ENCODE measurements at places on chromosomes 4 and X.
A peak's percentile ranks its signal among the peaks of the same experiment; 100 is the strongest.

- DNase-seq, result no peak
Measured at GRCh38 chr4:85963231-85963630, 396.6 kb downstream of the MAPK10 start.

DNA sequence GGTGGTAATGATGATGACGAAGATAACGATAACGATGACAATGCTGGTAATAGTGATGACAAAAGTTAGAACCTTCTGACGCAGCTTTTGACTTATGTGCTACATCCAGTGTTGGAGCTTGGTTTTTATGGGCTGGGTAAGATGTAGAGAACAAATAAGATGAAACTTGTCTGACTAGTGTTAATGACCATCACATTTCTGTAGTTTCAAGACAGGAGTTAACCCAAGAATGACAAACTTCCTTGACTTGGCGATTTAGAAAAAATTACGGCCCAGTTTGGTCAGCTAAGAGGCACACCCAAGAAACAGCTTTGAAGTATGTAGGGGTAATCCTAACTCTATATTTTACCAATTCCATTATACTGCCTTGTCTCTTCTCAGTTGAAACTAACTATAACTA, at the start of gene TMPRSS11B:
Gene TMPRSS11B, minus strand, starts transcription at position 101 of the 400 bp plus-strand sequence. CDS start 136 bp downstream, outside the sequence.
- no peak for DNase-seq

DNA sequence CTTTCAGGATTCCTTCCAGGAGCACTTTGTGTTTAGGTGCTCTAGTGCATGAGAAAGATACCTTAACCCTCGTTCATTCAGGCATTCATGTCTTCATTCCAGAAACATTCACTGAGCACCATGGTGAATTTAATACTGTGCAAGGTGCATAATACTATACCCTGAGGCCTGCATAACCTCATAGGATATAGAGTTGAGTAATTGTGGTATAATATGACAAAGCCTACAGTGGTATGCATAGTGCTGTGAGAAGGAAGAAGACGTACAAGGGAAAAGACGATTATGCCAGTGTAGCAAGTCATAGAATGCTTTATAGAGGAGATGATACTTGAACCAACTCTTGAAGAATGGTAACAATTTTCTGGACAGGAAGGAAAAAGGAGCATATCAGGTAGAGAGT, 34.3 kb downstream of the MTM1 start:
- no peak for DNase-seq

GRCh38 chr4:122928930-122929329, 6.5 kb upstream of the NUDT6 start:
- no peak for DNase-seq

GRCh38 chr4:5609306-5610007, 98.9 kb downstream of the EVC2 start:
- no peak for DNase-seq

DNA sequence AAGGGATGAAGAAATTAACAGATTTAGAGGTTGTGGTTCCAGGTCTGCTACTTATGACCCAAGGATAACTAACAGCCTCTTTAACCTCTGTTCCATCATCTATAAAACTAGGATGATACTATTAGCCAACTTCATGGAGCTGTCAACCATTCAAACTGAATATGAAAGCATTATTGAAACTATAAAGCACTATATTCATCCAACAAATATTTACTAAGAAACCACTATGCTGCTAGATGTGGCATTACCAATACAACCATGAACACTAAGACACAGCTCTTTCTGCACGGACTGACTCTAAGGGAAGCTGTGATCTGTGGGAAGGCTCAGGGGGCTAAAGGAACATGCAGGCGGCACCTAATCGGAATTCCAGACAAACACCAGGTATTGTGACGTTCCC, 66.0 kb downstream of the APBB2 start:
- no peak for DNase-seq

GRCh38 chrX:29652484-29652883, 562.9 kb upstream of the MAGEB2 start:
- no peak for DNase-seq

- no peak for DNase-seq
Measured at GRCh38 chr4:83381173-83381572, 46.5 kb upstream of the HPSE start.

DNA sequence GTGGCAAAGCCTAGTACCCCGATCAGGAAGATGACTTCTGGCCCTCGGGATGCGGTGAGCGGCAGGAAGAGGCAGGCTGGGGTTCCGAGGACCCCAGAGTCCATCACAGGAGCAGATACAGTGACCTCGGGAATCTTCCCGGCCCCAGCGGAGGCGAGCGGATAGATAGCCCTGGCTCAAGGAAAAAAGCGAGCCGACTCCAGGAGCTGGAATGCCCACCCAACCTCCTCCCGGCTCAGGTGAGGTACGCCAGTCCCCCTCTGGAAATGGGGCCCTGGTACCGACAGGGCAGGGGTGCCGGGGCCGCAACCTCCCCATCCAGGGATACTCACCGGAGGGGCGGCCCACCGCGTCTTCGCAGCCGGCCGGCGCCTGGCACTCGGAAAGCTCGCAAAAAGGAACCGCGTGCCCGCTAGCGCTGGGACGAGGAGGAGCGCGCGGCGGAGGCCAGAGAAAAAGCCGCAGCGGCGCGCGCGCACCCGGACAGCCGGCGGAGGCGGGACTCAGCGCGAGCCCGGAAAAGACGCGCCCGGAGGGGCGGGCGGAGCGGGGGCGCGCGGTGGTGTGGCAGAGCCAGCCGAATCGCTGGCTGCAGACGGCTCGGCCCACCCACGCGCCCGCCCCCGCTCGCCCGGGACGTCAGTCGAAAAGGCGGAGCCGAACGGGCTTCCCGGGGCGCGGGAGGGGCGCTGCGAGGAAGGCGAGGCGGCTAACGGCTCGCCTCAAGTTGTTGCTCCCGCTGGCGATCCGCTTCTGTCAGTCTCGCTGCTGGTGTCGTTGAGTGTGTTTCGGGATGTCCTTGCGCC, at the start of gene ACSL4:
Gene ACSL4, minus strand, starts transcription at position 451 of the 806 bp plus-strand sequence. CDS start 49,894 bp downstream, outside the sequence.
- peak; percentile 91 for DNase-seq

- DNase-seq, result peak; percentile 80
Measured at GRCh38 chr4:101284546-101284945, 62.8 kb downstream of the PPP3CA start.

DNA sequence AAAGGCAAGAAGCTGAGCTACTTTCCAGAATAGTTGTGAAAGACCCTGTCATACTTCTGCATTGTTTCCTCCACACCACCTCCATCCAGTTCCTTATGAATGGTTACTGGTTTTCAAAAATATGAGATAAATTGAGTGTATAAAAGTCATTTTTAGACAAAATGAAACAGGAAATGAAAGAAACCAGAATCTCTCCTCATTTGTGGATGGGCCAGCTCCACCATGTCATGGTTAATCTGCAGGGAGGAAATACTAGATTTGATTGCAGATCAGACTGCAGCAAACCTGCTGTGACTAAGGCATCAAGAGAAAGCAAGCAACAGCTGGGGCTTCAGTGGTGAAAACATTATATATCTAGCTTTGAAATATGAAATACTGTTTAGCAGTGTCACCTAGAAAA, 23.8 kb downstream of the F9 start:
- DNase-seq, result peak; percentile 76

GRCh38 chrX:106707771-106708454, 18.6 kb upstream of the RNF128 start:
- no peak for DNase-seq

GRCh38 chr4:40394236-40394635, 59.1 kb downstream of the CHRNA9 start:
- no peak for DNase-seq

- DNase-seq, result no peak
Measured at GRCh38 chr4:119692001-119692400, 63.4 kb upstream of the PDE5A start.

DNA sequence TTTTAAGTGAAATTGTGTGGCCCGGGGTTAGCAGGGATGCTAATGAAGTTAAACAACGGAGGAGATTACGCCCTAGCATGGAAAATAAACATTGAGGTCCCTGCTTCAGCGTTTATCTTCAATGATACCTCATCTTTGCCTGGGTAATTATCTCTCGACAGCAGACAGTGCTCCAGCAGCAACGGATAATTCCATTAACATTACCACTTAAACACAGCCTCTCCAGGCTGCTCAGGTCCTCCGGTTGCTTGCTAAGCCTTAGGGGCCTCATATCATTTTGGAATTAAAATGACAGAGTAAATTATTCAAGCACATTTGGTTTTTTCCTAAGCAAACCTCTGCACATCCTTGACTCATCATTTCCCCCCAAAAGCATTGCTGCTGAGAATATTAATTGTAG, 281.5 kb upstream of the KLF3 start:
- DNase-seq, result peak; percentile 38

GRCh38 chr4:163795885-163796284, 301.4 kb downstream of the TMA16 start:
- no peak for DNase-seq

DNA sequence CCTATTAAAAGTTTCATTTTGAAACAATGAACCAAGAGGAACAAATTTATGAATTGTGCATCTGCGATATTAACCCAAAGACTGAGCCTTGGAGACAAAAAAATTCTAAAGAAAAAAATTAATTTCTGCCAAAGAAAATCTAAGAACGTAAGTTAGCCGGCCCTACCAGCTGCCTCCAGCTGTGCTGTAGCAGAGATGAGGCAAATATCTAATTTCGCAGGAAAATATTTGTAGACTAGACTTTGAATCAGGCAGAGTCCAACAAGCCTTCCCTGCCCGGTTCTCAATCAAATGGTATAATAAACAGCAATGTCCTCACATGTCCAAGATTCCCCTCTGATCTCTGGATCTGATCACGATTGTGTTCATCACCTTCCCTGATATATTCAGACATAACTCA, 21.2 kb upstream of the SMIM20 start:
- no peak for DNase-seq

DNA sequence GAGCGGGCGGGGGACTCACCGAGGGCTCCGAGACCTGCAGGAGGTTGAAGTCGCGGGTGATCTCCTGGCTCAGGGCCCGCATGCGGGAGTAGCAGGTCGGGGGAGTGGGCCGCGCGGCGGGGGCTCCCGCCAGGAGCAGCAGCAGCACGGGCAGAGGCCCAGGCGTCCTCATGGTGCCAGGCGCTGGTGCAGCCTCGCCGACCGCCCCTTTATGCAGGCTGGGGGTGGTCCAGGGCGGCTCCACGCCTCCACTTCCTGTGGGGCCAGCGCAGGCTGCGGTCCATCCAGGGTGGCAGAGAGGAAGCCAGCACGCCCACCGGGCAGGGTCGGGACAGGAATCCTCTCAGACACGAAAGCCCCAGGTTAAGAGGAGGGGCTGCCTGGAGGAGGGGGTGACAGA, at the start of gene CYTL1:
Gene CYTL1, minus strand, starts transcription at position 185 of the 400 bp plus-strand sequence. Its CDS starts 13 bp downstream, at position 172.
- DNase-seq, result peak; percentile 72

DNA sequence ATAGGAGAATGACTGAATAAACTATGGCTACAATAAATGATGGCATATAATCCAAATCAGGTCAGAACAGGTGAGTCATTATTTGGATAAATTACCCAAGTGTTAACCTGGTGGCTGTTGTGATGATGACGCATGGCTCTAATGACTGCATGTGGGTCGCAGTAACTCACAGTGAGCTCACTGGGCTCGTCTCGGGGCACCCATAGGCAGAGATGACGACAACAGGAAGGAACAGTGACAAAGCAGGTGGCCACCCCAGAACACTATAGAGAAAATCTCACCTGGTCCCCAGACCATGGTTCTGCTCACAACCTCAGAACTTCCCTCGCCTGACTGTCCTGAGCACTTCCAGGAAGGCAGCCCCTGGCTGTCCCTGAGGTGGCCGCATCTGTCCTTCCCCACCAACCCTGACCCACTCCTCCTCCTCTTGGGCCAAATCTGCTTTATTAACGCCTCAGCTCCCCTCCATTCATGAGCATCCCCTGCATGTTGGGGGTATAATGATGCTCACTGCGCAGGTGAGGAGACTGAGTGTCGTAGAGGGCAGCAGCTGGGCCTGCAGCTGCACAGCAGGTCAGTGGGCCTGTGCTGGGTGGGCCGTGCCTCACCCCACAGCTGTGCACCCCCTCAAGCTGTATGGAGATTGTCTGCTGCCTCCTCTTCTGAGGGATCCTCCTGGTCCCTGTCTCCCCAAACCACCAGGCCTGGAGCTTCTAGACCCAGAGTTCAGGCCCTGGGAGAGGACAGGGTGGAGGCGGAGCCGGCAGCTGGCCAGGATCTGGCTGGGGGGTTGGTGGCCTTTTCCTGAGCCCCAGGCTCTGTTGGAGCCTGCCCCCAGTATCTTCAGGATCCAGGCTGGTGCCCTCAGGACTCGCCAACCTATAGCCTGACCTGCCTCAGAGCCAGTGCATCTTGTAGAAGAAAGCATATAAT, 30.9 kb upstream of the FAM156A start:
- DNase-seq, result no peak

DNA sequence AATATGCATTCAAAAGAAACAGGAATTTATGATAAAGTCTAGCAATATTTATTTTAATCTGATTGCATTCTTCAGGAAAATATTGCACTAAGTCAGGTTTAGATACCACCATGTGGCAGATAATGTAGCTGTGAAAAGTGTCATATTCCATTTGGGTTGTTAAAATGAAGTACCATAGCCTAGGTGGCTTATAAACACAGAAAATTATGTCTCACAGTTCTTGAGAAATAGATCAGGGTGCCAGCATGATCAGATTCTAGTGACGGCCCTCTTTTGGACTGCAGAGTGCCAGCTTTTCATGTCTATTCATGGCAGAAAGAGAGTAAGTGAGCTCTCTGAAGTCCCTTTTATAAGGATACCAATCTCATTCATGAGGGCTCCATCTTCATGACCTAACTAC, 5.6 kb upstream of the ADGRL3 start:
- no peak for DNase-seq

DNA sequence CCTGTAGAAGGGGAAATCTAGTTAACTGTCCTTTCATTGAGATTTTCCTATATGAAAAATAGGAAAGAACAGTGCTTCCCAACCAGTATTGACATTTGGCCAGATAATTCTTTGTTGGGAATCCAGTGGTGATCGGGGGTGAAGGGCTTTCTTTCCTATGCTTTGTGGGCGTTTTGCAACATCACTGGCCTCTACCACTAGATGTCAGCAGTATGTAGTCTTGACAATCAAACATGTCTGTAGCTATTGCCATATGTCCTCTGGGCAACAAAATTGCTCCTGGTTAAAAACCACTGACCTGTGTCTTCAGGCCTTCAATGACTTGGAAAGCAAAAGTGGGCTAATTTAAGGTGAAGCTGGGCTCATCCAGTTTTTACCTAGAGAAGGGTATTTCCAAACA, 658.5 kb downstream of the DACH2 start:
- peak; percentile 23 for DNase-seq

- no peak for DNase-seq
Measured at GRCh38 chr4:29052266-29052665, 1667.9 kb upstream of the PCDH7 start.

DNA sequence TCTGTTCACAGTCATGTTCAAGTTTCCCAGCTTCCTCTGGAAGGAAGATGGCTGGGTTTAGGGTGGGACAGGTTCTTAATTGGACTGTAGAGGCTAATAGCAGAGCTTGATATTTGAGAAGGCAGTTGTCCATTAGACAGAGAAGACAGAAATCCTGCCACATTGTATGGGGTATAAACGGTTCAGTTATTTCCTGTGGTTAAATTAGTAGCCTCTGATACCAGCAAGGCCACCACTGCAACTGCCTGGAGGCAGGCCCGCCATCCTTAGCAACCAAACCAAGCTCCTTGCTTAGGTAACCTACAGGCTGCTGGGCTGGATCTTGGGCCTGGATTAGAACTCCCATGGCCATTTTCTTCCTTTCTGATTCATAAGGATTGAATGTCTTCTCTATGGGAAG, 1367.0 kb downstream of the PCDH7 start:
- no peak for DNase-seq

All from common myeloid progenitor, CD34-positive (primary cell).